B cell (primary cell): ENCODE measurements at places on chromosomes 11 and 22.
A peak's percentile ranks its signal among the peaks of the same experiment; 100 is the strongest.

- DNase-seq, result no peak
Observed at GRCh38 chr11:47967577-47968525, 12.5 kb upstream of the PTPRJ start.

GRCh38 chr22:25878933-25879332 lies 136.9 kb downstream of the MYO18B start:
- DNase-seq, result no peak

DNA sequence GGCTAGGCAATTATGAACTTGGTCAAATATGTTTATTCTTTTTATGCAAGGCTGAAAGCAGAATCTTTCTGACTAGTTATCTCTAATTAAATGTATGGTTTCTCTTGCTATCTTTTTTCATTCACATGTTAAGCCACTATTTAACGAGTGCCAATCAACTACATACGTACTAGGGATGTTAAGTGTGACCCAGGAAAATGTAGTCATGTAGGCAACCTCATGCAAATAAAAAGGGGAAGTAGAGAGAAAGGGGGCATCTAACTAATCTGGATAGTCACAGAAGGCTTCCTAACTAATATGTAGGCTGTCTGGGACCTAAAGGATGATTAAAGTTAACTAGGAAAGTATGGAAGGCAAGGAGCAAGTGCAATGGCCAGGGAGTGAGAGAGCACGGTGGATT lies 23.5 kb downstream of the TBRG1 start:
- DNase-seq, result peak; percentile 57

DNA sequence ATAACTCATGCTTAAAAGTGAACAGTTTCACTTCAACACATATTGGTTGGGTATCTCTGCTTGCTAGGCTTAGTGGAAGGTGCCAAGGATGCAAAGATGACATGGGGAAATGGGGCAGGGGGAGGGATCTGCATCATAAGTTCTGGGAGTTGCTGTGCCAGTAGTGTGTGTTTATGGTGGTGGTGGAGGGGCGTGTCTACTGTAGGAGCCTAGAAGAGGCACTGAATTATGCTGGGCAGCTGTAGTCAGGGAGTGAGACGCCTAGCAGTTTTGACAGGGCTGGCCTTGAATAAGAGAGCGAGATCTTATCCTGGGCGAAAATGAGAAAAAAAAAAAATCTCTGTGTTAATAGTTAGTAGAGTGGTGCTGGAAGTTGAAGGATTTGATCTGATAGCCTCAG lies 3.0 kb downstream of the ELMOD1 start:
- no peak for DNase-seq

GRCh38 chr22:23095733-23096342 lies 25.5 kb downstream of the GNAZ start:
- no peak for DNase-seq

DNA sequence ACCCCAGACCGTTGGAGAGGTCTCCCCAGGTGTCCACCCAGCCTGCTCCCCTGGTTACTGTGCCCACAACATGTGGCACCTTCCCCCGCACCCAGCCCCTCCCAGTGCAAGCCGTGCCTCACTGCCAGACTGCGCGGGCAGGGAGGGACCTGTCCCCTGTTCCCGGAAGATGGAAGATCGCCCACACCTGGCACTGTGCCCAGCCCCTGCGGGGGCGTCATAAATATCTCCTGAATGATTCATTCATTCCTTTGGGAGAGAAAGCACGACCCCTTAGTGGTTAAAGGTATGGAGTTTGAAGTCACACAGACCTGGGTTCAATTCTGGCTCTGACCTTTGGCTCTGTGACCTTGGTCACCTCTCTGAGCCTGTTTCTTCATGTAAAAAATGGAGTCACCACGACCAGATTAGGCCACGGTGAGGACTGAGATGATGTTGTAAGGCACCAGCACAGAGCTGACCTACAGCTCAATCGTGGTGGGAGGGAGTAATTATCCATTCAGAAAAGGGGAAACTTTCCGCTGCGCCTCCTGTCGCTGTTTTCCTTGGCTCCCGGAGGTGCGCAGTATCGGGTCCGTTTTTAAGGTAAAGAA lies 497 bp upstream of the SYT12 start:
- no peak for DNase-seq

GRCh38 chr22:37362621-37363020 lies 64.7 kb downstream of the ELFN2 start:
- no peak for DNase-seq

- DNase-seq, result no peak
Observed at GRCh38 chr11:46388619-46389449, 2.7 kb downstream of the CHRM4 start.

DNA sequence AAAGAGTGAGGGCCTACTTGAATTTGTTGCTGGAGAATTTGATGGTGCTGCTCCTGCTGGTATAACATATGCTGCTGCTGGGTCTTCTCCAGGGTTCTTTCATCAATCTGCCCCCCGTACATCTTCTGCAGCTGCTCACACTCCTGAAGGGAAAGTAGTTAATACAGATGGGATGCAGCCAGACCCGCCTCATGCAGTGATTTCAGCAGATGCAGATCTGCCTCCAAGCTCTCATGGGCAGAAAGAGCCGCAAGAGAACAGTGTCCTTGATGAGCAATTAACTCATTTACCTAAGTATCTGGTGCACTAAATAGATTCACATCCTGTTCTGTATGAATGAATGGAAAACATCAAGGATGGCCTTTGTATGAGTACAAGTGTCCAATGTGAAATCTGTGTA lies 24.8 kb upstream of the APOA1 start:
- DNase-seq, result no peak

DNA sequence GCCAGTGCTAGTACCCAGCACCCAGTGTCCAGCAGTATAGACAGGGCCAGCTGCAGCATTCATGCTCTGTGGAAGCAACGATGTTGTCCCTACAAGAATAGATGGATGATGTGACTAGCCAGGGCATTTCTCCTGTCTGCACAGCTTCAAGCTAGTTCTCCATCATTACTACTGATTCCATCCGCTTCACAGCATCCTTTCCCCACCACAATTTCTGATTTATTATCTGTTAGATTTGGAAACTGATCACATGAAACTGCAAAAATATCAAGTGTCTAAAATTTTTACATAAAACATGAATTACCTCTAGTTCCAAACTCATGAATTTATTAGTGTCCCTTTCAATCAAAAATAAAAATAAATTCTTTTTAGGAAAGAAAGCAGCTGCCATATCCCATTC lies 138.9 kb upstream of the POU2AF2 start:
- no peak for DNase-seq

GRCh38 chr22:40874016-40874415 lies 12.1 kb upstream of the DNAJB7 start:
- DNase-seq, result no peak

- DNase-seq, result peak; percentile 93
Observed at GRCh38 chr11:62025487-62026105, 58.2 kb upstream of the FTH1 start.

- no peak for DNase-seq
Observed at GRCh38 chr11:71988050-71988449, 10.7 kb upstream of the IL18BP start.

GRCh38 chr11:125062931-125063428 lies at the start of gene SLC37A2:
SLC37A2 (plus strand) TSS chr11:125063305; CDS start chr11:125063368, 63 bp downstream.
- peak; percentile 89 for DNase-seq

DNA sequence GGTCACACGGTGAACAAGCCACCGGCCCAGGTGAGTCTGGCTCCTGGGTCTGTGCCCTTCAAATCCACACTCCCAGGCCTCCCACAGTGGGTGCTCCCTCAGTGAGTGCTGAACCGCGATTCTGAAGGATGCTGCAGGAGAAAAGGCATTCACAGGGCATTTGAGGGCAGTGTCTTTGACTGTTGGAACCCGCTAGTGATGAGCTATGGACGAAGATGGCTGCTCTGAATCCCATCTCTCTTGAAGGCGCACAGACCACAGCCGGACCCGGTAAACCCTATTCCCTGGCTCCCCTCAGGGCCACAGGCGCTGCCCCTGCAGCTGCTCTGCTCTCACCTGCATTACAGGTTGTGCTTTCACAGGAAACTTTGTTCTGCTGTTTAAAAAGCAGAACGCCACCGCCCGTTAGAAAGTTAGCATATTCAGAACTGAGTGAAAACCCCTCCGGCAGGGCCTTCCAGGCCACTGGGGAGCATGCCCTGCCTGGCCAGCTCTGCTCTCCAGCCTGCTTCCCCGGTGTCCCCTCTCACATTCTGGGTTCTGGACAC lies 3.2 kb downstream of the LRRC32 start:
- DNase-seq, result peak; percentile 58
